Skin of body (tissue), 3 donors: ENCODE measurements at places on chromosomes 3 and 15. TPM values are rescaled to one million over a fixed set of nuclear protein-coding genes. Genes with fewer than 3 reads are reported as not detected.

SNRK gene
- total RNA-seq = 58.6 TPM

GRAMD1C gene
- total RNA-seq = 9.2 TPM

GCNT3 gene
- not detected for total RNA-seq

ISG20 gene
- total RNA-seq = 3.5 TPM

OIP5 gene
- total RNA-seq = 3.2 TPM

EOMES gene
- 0.49 TPM for total RNA-seq

ADGRG7 gene
- 0.10 TPM for total RNA-seq

CLK3 gene
- 41.1 TPM for total RNA-seq

- DNase-seq = no peak
Observed at GRCh38 chr3:25465266-25465860, 37.3 kb downstream of the RARB start.

DNA sequence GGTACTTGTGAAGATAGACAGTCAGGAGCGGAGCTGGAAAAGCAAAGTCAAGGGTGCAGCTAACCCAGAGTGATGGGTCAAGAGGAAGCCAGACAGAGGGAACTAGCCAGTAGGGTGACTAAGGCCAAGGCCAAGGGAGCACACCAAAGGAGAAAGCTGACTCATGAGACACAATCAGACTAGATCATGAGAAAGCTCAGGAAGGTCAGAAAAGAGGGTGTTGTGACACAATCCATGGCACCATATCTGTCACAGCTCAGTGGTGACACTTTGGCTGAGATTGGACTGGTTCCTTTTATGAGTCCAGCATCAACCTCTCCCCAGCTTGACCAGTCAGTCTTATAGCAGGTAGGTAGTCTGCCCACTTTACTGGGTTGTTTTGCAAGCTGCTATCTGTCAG is 22.2 kb downstream of the P2RY1 start:
- no peak for DNase-seq

GRCh38 chr3:59771768-59772181 is 722.0 kb upstream of the CFAP20DC start:
- no peak for DNase-seq

GRCh38 chr15:91072161-91072560 is 27.9 kb upstream of the SV2B start:
- no peak for DNase-seq

DNA sequence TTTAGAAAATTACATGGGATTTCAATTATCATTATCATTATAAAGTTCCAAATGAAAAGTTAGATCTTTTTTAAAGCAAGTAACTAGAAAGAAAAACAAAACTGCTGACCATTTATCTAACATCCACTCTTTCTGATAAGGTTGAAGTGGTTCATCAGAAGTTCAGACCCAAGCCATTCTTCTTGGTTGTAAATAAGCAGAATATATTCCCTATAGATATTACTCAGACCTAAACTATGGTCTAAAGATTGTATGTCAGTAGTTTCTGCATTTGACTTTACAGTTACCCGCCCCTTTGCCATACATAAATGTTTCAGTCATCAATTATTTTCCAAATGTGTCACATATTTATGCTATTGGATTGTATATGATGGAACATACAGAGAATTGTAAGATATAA is 136.7 kb downstream of the PLOD2 start:
- DNase-seq = no peak

DNA sequence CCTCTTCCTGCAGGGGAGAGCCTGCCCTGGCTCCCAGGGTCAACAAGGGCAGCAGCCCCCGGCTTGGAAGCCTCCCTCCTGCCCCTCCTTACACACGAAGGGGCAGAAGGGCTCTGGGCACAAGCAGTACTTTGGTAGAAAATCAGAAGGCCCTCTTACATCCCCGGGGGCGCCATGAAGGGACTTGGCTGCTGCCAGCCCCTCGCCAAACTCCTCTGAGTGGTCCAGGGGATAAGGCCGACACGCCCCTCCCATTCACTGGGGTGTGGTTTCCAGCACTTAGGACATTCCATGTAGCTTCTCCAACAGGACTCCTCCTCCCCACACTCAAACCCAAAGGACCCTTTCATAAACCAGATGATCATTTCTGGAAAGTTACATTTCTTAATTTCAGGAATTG is 1.2 kb upstream of the ST8SIA2 start:
- DNase-seq = no peak

GRCh38 chr3:173889596-173889995 is 492.1 kb downstream of the NLGN1 start:
- DNase-seq = no peak

GRCh38 chr3:195916291-195916690 is 7.9 kb upstream of the TNK2 start:
- no peak for DNase-seq

DNA sequence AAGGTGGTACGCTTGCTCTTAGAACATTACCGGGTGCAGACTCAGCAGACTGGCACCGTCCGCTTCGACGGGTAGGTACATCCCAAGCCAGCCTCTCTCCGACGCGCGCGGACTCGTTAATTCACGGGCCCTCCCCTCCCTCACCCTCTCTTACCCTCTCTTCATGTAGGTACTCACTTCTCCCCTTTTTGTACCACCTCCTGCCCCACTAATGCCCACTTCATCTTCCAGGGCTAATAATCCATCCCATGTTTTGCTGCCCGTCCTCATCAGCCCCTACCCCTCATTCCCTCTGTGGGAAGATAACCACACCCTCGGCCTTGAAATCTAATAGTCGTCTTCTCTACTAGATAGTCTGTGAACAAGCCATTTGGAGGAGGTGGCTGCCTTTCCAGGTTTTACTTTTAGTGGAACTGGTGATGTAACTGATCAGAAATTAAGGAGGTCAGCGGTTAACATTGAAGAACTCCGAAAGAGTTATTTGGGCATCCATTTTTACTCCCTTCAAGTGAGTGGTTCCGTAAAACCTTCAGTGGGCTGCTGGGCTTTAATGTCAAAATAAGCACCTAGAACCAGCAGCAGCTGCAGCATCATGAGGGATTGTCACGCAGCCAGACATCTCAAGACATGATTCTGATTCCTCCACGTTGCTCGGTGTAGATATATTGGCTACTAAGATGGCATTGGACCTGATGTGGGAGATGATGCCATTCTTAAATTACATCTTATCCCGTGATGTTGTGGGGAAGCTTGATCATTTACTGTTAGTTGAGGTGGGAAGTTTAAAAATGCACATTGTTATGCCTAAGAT is 1.3 kb downstream of the FEM1B start:
- peak; percentile 20 for DNase-seq

DNA sequence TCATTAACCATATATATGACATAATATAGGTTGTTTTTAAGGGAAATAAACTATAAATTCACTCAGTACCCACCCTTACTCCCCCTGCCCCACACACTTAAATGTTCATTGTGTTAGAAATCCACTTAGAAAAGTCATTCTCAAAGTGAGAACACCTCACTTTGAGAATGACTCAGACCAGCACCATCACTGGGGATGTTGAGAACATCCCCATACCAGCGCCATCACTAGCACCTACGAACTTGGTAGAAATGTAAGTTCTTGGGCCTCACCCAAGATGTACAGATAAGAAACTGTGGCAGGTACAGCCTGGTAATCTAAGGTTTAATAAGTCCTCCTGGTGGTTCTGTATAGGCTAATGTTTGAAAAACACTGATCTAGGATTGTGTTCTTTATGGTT is 362.6 kb downstream of the LPP start:
- DNase-seq = no peak

GRCh38 chr3:138066972-138067371 is 48.4 kb downstream of the DZIP1L start:
- no peak for DNase-seq

DNA sequence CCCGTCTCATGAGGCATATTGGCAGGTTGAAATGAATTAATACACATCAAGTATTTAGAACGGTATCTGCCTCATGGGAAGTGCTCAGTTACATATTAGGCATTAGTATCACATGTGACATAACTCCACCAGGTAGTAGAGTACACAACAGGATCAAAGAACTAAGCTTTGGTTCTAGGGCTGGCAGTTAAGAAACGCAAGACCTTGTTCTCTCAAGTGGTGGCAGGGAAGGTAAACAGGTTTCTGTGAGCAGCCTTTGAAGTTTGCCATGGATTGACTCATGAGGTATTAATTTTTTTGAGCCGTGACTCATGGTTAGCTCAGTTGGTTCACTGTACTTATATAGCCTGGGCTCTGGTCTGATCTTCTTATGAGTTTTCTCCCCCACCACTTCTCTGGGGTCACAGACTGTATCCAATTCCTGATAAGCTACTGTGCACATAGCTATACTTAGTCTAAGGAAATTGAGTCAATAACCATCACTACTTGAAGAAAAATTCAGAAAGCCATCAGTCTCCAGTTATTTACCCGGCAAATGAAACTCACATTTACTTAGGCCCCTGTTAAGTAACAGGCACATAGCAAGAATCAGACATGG is 155.6 kb upstream of the STT3B start:
- DNase-seq = no peak

GRCh38 chr15:76098685-76099084 is 38.9 kb downstream of the TMEM266 start:
- DNase-seq = no peak

- DNase-seq = no peak
Observed at GRCh38 chr15:67089217-67090193, 24.1 kb downstream of the SMAD3 start.

GRCh38 chr15:61382927-61383326 is 153.8 kb upstream of the RORA start:
- DNase-seq = no peak
